ENCODE measurements at places on chromosomes 6 and 20. TPM values are rescaled to one million over a fixed set of nuclear protein-coding genes. Genes with fewer than 3 reads are reported as not detected.

The PMEPA1 gene
- 1.0 TPM for total RNA-seq

The CST7 gene
- 15.5 TPM for total RNA-seq

The HEY2 gene
- 0.24 TPM for total RNA-seq

The UBD gene
- total RNA-seq = 158 TPM

DNA sequence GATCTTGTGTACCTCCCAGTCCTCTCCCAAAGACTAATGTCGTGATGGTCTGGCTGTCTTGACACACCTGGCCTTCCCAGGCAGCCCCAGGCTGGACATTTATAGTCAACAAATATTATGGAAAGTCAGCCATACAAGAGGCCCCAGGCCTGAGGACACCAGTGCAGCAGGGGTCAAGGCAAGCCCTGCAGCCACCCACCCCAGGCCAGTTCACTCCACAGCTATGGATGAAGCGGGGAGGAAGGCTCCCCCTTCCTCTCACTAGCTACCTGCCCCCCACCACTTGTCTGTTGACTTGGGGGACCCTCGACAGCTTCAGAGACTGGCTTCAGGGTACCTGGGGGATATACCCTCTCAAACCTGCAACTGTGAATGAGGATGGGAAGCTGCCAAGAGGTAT is 132.1 kb downstream of the MRPL14 start:
- no peak overlapping the region for H3K4me3 ChIP-seq
- no peaks in the 10 kb centered on the region for H3K36me3 ChIP-seq
- no peaks in the 10 kb centered on the region for H3K27me3 ChIP-seq
- H3K4me1 ChIP-seq = peaks cover 12% of the 10 kb centered on the region
- no peak overlapping the region for H3K27ac ChIP-seq

GRCh38 chr6:52049252-52050050 is 38.0 kb downstream of the PKHD1 start:
- H3K27ac ChIP-seq = no peak overlapping the region
- H3K36me3 ChIP-seq = no peaks in the 10 kb centered on the region
- no peaks in the 10 kb centered on the region for H3K4me1 ChIP-seq
- H3K27me3 ChIP-seq = peaks cover 2% of the 10 kb centered on the region

GRCh38 chr6:43973357-43973756 is 153.9 kb downstream of the MRPL14 start:
- H3K4me1 ChIP-seq = no peaks in the 10 kb centered on the region
- H3K27ac ChIP-seq = no peak overlapping the region
- no peak for DNase-seq
- H3K27me3 ChIP-seq = no peaks in the 10 kb centered on the region
- no peak overlapping the region for H3K4me3 ChIP-seq
- H3K36me3 ChIP-seq = no peaks in the 10 kb centered on the region
